AG09309 (cell line): ENCODE measurements at places on chromosomes 12 and 14.

- no peak for DNase-seq
These were observed 21.3 kb downstream of the ACTN1 start for GRCh38 chr14:68957775-68958174.

GRCh38 chr14:32816588-32816987 lies 122.1 kb upstream of the NPAS3 start:
- no peak for DNase-seq

GRCh38 chr14:88616697-88617096 lies 53.9 kb downstream of the ZC3H14 start:
- no peak for DNase-seq

DNA sequence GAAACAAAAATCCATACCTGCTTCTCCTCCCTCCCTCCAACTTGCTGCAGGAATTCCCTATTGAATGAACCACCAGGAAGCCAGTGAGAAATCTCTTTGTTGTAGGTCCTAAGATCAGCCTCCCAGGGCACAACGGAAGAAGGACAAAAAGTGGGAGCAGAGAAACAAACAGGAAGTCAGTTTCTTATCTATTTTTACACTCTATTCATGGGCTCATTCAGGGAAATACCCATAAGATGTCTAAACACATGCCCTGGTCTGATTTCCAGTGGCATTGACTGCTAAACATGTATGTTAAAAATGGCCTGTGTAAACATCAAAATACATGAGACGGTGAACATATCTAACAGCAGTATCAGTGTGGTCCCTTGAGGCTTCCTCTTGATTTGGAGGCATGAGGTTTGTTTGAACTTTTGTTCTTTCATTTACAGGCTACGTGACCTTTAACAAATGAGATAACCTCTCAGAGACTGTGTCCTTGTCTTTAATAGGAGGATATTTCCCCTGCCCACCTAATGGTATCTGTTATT lies 18.8 kb downstream of the GPR65 start:
- no peak for DNase-seq

DNA sequence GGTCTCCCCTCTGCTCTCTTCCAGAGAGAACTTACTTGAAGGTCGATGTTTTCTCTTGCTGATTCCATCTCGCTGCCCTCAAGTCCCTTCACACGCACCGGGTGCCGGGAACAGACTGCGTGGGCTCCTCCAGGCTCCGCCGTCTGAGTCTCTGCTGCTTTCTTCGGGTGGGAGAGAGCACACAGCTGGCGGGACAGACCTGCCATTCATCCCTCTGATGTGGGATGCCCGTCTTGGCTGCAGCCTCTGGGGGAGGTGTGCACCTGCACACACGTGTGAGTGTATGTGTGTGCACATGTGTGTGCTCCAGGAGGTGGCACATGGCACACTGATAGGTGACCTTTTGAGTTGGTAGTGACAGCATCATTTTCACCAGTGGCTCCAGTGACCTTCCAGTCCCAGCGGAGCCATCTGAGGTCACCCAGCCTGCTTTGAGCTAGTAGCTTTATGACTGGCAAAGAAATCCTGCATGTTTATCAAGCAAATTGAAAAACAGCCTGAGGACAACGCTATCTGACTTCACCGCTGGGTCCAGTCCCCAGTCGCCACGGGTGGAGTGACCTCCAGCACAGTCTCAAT lies at the start of gene NINJ2:
Gene NINJ2, minus strand, starts transcription at position 153 of the 579 bp plus-strand sequence. Its CDS starts 85 bp downstream, at position 68.
- DNase-seq = no peak

- no peak for DNase-seq
These were observed 21.0 kb upstream of the JDP2 start for GRCh38 chr14:75406856-75407255.
